ENCODE measurements at places on chromosomes 5 and 9.

- no peak for DNase-seq
Measured at GRCh38 chr5:33118761-33119415, 321.9 kb upstream of the TARS1 start.

GRCh38 chr5:114363837-114364236 is 2.0 kb downstream of the KCNN2 start:
- no peak for DNase-seq

DNA sequence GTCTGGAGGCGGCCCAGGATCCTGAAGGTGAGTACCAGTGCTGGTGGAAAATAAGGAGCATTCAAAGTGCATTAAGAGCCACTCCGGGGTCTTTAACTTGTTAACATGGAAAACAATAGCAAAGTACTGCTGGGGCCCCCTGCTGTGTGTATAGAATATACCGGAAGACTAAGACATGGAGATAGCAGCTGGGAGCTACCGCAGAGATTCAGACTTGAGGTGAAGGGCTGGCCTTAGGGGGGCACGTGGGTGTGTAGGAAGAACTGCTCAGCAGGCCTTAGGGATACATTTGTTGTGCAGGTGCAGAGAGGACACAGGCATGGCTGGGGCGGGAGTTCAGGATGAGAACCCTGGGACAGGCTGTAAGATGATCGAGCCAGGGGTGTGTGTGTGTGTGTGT is 1.2 kb upstream of the DMRT1 start:
- DNase-seq: peak; percentile 10

DNA sequence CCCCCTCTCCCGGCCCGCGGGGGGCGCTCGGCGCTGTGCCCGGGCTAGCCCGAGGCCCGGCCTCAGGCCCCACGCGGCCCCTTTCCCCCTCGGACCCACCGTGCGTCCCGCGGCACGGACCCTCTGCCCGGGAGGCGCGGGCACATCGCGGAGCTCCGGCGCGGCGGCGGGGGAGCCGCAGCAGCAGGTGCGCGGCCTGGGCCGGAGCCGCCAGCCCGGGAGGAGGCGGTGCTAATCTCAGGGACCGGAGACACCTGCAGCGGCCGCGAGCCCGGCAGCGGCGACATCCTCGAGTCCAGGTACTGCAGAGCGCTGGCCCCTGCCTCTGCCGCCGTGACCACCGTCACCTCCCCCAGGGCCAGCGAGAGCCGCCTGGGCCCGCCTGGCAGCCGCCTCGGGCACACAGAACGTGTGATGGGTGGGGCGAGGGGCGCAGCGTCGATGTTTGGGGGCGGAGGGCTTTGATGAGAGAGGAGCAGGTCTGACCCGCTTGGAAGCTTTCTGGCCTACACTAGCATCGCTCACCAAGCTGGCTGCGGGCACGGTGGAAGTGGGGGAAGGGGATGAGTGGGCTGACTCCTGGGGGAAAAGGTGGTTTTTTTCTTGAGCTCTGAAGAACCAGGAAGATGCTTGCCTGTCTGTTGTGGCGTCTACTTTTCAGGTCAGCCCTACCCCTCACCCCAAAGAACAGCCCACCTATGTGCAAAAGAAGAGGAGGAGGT is 524 bp downstream of the CYFIP2 start:
- DNase-seq: no peak

DNA sequence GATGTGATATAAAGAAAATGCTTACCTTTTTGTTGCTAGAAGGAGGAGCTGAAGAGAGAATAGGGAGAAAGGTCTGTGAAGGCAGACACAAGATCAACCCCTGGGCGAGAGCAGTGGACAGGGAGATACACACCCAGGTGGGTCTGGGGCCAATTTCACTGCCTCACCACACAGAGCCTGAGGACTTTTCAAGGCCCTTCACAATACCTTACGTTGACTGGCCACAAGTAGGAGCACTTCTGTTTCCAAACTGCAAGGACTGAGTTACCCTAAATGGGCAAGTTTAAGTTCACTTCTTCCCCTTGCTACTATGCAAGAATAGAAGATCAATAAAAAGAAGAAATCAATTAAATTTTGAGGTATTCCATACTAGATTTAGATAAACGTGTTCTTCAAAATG is 174.5 kb upstream of the SLC12A2 start:
- peak; percentile 60 for DNase-seq

GRCh38 chr9:21081999-21082398 is 4.3 kb upstream of the IFNB1 start:
- DNase-seq: peak; percentile 59

GRCh38 chr5:1634337-1634661 is 110.5 kb upstream of the LPCAT1 start:
- DNase-seq: no peak

- DNase-seq: no peak
Measured at GRCh38 chr9:98545021-98545420, 163.7 kb downstream of the GABBR2 start.

DNA sequence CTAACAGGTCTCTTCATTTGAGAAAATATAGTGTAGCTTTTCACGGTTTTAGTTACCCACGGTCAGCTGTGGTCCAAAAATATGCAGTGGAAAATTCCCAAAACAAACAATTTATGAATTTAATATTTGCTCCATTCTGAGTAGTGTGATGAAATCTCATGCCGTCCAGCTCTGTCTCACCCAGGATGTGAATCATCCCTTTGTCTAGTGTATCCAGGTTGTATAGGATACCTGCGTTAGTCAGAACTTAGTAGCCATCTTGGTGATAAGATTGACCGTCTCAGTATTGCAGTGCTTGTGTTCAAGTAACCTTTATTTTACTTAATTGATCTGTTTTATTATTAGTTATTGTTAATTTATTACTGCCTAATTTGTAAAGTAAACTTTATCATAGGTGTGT is 41.1 kb downstream of the NDUFS4 start:
- no peak for DNase-seq

GRCh38 chr5:143428155-143428554 is 24.7 kb upstream of the NR3C1 start:
- no peak for DNase-seq

- DNase-seq: no peak
Measured at GRCh38 chr5:129978270-129978669, 74.0 kb downstream of the CHSY3 start.
